ENCODE measurements at places on chromosomes 13 and 19.

DNA sequence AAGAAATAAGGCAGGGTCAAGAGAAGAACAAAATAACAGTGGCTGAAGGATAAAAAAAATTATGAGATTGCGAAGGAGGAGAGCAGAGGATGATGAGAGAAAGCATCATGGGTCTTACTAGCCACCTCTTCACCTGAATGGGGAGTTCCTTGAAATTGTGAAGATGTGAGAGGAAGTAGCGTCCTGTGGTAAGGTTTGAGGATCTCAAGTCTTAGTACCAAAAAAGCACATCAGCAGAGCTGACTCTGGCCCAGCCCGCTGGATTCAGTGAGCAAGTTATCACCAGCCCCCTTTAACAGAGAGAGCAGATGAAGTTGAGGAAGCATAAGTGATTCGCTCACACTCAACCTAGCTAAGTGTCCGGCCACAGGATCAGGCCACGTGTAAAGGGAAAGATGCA lies 61.8 kb downstream of the RXFP2 start:
- DNase-seq: no peak

DNA sequence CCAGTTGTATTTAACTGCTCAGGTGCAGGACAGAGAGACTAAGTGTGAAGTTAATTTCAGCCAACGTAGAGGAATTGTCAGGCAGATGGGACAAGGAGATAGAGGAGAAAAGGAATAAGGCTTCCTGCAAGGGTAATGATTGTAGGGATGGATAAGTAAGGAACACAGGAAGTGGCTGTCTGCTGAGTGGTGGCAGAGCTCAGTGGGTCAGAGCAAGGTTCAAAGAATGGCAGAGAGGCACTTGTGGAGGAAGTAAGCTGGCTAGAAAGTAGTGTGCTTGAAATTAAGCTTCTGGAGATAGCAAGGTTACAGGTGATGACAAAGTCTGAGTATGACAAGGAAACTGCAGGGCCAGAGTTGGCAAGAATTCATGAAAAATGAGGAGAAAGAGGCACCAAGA lies 47.9 kb downstream of the USPL1 start:
- no peak for DNase-seq

DNA sequence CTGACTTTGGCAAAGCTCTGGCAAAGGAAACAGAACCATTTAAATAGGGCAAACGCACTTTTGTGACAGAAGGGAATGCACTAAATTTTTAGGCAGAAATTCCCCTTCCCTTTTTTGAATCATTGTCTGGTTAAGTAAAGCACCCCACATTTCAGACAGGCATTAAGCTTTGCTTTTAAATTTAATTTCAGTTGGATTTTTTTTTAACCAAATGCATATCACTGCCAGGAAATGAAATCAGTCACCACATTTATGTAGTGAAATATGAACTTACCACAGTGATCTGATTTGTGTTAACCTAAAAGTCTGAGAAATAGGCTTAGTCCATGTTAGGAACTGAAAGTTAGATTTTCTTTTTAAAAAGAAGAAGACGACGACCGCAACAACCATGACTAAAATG lies 10.8 kb downstream of the GPR183 start:
- DNase-seq: no peak

GRCh38 chr13:79966493-79966895 lies 374.4 kb downstream of the SPRY2 start:
- no peak for DNase-seq

DNA sequence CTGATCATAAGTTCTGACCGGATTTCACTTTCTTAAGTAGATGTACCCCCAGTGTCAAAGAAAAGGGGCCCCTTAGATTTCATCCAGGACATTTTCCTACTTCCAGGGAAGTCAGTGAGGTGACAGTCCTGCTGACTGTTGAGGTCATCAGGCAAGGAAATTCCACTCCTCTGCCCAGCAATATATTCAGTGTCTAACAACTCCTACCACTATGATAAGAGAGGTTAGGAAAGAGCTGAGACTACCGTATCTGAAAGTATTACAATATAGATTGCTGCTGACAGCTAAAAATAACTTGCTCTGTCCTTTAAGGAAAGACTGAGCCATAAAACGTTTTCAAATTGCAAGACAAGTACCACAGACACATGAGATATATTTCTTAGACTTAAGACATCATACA lies 325.1 kb downstream of the EFNB2 start:
- DNase-seq: no peak

GRCh38 chr19:2149980-2150793 lies 1.2 kb downstream of the AP3D1 start:
- DNase-seq: peak; percentile 95

DNA sequence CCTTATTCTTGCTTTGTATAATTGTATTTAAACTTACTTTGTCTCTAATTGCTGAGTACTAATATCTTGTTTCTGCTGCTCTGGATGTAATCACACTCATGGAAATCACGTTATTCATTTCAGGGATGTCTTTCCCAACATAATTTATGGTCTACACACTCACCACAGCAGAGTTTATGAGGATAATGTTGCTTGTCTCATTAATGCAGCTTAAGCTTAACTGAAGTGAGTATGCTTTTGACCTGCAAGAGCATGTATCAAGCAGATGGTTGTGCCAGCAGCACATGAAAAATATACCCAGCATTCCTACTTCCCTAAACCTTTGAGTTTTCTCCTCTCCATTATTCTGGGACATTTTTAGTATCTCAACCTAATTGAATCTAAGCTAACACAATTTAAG lies 1080.9 kb downstream of the SLITRK5 start:
- DNase-seq: no peak

DNA sequence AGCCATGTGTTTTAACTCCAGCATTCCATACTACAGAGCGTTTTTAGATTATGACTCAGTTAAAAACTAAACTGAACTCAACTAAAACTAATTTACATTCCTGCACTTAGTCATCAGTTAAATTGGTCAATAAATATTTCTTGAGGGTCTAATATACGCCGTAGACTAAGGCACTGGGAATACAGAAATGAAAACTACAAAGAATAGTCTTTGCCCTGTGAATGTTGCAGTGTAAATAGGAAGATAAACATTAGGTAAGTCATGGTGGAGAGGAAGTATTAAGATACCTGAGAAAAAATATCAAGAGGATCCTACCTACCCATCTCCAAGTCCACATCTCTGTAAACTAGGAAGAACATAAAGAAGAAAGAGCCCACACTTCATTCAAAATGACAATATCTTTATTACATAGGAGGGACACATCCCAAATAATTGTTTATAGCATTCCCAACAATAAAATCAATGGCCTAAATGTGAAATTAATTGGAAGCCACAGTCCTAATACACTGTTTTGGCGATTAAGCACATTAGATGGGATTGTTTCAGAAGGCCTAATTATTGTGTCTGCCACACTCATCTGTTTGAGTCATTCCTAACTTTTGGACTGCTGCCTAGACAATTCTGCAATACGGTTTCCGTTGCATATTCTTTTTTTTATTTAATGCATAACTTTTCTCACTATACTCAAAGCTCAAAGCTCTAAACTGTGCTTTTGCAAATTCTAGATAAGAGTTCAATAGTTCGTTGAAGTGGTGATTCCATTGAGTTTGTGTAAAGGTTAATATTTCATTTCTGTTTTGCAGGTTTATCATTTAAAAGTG lies 52.9 kb downstream of the MBNL2 start:
- DNase-seq: no peak

GRCh38 chr13:94784066-94784465 lies 71.7 kb upstream of the SOX21 start:
- DNase-seq: no peak

DNA sequence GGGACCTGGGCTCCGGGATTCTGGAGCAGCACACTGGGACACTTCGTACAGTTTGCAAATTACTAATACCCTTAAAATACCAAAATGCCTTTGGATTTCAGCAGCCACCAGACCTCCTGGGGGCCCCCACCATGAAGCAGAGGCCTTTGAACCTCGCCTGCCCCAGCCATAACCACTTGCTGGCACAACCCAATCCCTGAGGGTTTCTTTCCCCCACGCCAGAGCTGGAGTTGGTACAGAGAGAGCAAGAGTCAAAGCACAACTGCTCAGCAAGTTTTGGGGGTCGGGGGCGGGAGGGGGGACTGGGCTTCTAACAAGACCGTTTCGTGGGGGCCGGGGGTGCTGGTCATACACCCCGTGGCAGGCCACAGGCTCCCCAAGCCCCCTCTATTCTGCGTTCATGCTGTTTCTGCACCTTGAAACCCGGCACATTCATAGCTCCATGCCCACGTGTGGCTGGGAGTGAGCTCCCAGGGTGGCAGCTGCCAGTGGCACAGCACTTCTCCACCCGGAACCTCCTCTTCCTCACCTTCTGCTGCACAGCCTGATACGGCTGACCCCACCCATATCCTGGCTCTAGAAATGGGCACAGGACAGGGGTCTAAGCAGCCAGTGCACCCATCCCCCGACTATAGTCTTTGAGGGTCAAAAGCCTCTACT lies 17.1 kb downstream of the PLEKHF1 start:
- DNase-seq: no peak

GRCh38 chr13:34857558-34858325 lies 84.3 kb upstream of the NBEA start:
- DNase-seq: no peak

DNA sequence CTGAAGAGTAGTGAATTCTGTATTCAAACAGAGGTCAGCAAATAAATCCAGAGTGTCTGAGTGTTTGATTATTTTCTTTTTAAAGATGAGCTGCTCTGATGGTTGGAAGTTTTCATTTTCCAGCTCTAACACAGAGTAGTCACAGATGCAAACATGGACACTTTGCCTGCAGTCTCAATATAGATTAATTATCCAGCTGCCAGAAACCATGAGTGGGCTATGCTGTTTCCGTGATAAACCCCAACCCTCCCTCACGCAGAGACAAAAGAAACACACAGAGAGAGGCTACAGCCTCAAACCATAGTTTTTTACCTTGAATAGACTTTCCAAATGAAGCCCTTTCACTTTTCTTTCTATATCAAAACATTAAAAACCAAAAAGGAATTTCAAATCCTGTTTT lies 884.7 kb downstream of the DIAPH3 start:
- DNase-seq: no peak

DNA sequence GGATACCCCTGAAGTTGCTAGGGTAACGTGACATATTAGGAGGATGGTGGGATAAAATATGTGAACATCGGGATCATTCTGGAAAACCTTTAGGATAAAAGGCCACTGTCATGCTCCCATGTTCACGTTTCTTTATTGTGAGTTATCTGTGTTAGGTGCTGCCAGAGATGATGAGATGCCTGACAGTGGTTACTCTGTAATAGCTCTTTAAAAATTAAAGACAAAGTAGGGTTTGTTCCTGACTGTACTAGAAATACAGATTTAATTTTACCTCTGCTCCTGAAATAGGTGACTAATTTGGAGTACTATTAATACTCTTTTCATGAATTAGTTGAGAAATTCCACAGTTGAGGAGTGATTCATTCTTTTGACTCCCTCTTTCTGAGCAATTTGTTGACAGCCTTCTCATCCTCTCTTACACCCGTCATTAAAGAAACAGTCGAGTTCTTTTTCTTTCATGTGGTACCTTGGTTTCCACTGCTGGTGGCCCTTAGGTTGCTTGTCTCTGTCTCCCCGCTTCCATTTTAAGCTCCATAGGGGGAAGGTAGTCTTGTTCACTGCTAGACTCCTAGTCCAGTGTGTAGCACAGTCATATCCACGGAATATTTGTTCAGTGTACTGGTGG lies 28.4 kb downstream of the SAE1 start:
- no peak for DNase-seq

GRCh38 chr13:108176685-108177274 lies 38.6 kb downstream of the LIG4 start:
- no peak for DNase-seq

GRCh38 chr13:111623208-111623607 lies 302.8 kb downstream of the TEX29 start:
- no peak for DNase-seq

DNA sequence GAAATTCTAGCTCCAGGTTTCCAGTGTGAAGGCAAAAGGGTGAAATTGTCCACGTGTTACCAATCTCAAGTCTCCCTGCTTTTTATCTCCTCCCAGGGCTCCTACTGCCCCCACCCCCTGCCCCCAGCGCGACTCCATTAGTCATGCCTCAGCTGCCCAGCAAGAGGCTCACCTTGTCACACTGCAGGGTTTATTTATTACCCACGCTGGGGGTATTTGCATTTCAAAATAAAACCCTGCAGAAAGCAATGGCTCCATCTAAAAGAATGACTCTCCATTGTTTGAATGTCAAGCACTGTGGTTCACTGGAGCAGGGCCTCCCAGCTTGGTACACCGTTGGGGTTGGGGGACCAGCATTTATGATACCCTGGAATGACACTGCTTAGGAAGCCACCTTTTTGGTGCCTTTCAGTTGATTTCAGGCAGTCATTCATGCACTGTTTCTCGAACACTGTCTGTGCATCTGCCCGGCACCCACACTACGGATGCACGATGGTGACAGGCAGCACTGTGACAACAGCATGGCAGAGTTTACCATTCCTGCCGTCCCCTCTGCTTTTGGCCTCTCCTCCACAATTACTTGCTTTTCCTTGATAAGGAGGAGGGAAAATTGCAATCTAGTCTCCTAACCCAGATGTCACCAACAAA lies 9.9 kb upstream of the POP4 start:
- no peak for DNase-seq

GRCh38 chr13:70809588-70809987 lies 701.3 kb upstream of the KLHL1 start:
- DNase-seq: no peak

DNA sequence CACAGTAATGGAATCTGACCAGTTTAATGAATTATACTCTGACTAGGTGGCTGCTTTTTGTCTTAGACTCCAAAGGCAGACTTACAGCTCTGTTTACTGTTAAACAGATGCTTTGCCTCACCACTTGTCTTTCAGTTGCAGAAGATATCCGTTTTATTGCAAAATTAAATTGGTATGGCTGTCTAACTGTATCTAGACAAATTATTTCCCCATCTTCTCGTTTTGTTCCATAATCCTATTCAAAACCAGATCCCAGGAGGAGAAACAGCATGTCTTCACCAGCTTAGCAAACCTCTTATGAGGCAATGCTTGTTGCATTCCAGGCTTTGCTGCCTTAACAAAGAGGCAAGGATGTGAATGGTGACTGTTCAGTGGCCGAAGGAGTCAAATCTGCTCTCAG lies 215.6 kb downstream of the TDRD3 start:
- no peak for DNase-seq

- DNase-seq: no peak
These were observed 21.9 kb upstream of the SLC35E1 start for GRCh38 chr19:16594131-16594586.

DNA sequence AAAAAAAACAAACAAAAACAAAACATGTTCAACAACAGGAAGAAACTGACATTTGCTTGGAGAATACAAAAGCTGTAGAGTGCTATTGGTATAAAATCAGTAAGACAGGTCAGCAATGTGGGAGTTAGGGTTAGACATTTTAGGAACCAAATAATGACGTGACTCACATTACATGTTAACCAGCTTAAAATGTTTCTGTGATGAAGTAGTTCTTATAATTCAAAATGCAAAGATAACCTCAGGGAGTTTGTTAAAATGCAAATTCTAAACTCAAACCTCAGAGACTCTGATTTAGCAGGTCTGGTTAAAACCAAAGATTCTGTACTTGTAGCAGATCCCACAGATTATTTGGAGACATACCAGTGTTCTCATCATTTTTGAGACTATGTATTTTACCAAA lies 549.4 kb upstream of the SLITRK1 start:
- no peak for DNase-seq
